ENCODE measurements at places on chromosomes 2 and 18.

GRCh38 chr18:50917021-50917420 is 38.1 kb downstream of the ME2 start:
- DNase-seq: no peak

GRCh38 chr2:144032566-144032965 is 487.4 kb downstream of the ZEB2 start:
- DNase-seq: no peak

- DNase-seq: no peak
These were observed 189.2 kb downstream of the FAM210A start for GRCh38 chr18:13537022-13537780.

DNA sequence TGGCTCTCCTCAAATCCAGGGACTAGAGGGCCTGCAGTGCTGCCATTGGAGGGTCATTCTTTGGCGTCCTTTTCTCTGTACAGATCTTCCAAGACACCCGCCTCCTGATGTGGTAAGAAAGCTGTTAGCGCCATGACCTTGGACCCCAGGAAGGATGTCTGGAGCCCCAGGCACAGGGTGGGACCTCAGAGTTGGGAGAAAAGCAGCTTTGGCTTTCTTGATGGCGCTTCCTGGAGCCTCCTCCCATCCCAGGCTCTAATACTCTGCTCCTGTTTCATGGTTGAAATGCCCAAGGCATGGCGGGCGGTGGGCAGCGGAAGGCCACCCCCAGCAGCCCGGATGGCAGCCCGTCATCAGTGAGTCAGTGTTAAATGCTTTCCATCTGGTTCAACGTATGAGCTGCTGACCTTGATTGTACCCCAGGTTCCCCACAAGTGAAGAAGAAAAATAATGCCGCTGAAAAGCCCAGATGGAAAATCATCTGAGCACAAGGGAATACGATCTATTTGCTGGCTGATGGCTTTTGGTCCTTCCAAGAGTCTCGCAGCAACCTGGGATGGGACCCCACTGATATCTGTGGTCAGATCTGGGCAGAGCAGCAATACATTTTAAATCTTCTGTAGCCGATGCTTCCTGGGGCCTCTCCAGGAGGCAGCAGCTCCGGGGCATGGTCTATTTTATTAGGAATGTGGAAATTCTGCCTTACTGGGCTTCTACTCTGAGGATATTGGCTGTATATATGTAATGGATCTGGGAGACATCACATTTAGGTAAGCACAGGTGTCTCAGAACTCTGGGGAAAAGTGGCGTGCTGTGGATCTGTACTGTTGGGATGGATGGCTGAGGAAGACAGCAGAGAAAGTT is 15.1 kb downstream of the ACKR3 start:
- no peak for DNase-seq

DNA sequence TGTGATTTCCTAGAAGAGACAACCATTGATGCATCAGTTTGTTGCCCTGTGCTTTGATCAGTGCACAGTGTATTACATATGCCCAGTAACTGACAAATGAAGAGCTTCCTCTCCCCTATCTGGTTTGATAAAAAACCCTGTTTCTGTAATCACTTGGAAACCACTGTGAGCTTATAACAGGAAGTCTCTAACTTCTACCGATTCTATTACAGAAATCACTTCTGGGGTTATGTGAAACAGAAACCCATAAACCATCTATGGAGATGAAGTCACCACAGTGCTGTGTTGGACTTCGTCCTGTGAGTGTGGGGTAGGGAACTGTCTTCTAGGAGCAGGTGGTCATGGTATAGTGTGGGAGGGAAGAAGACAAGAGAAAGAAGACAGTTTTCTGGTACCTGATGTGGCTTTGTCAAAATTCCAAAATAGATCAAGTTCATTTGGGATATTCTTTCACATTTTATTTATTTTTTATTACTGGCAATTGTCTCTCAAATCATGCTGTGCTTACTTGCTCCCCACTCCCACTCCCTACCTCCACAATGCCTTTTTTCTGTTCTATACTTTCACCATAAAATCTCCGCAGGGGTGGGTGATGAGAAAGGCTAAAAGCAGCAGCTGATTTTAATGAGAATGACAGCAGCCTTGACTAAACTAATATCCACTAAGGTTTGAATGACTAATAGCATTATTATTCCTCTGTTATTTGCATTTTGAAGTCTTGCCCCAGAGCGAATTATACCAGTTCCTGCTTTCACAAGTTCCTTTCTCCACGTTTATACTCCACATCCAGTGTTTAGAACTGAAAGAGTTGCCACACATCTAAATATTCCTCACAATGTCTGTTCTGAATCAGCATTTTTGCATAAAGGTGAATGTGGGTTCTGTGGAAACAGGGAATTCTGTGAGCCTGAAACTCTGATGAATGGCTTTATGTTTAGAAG is 41.7 kb upstream of the RND3 start:
- DNase-seq: no peak

DNA sequence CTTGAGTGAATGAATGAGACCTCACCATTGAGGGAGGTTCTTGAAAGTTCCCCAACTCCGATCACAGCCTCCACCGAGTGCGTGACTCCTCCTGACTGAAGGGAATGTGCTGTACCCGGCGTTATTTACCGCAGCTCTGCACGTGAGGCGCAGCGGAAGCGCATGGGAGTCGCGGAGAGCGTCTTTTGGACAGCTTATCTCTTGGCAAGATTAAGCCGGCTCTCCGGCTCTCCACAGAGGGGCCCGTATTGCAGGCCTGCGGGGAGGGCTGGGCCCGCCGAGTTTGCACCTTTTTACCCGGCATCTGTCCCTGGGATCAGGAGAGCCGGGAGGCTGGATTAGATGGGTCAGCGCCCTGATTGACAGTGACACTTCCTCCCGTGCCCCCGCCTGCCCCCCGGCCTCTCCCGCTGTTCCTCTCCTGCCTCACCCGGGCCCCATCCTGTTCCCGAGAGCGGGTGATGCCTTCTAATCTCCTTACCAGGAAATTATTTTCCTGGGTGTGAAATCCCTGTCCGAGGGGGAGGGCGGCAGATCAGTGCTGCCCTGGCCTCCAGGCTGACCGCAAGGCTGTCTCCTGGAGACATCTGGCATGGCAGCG is 176.3 kb downstream of the INHBB start:
- no peak for DNase-seq

DNA sequence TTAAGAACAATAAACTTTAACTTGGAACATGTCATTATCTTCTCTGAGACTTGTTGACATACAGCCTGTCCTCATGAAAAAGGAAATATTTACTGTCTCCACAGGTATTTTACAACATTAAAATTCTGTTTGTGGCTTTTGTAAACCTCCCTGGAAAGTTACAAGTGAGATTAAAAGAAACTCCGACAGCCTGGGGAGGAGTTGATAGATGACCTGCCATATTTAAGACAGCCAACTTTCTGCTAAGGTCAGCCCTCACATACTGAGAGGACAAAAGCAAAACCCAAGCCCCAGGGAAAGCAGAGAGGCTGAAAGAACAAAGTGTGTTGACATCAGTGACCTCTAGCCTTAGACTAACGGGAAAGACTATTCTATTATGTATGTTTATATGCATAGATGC is 350.2 kb downstream of the RIT2 start:
- DNase-seq: no peak

- DNase-seq: peak; percentile 49
These were observed 22.9 kb upstream of the DARS1 start for GRCh38 chr2:136008205-136008865.

DNA sequence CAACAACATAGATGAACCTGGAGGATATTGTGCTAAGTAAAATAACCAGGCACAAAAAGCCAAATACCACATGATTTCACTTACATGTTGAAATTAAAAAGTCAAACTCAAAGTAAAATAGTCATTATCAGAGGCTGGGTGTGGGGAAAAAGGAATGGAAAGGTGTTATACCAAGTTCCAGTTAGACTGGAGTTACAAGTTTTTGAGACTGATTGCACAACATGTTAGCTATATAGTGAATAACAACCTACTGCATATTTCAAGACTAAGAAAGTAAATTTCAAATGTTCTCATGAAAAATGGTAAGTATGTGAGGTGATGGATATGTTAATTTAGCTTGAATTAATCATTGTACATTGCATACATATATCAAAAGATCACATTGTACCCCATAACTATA is 116.8 kb upstream of the HNMT start:
- no peak for DNase-seq

GRCh38 chr2:240619506-240620148 is 5.7 kb upstream of the GPR35 start:
- DNase-seq: no peak

DNA sequence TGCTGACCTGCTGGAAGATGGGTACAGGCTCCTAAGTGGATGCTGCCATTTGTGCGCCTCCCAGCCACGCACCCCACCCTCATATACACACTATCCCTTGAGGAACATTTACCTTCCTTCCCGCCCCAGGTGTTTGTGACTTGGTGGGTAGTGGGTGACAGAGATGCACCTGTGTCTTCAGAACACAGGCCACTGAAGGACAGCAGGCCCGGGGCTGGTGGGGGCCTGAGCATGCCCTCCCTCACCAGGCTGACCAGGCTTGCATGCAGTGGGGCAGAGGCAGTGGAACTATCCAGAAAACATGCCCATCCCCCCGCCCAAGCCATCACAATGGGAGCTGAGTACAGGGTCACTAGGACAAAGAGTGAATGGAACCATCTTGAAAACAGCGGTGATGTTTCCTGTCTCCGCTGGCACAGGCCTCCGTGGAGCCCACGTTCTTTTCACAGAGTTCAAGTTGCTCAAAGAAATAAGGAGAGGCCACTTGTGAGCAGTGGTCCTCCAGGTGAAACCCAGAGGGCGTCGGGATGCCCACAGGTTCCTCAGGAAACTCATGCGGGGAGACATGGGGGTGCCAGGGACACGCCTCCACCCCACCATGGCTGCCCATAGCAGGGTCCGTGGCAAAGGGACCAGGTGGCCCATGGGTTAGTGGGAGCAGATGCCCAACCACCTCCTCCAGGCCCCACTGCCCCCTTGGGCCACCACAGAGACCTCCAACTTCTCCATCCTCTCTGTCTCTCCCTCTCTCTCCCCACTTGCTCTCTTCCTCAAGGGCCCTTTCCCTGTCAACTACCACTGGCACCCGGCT is 90.9 kb downstream of the MALT1 start:
- DNase-seq: no peak

GRCh38 chr2:210503001-210503623 is 26.6 kb upstream of the LANCL1 start:
- no peak for DNase-seq

DNA sequence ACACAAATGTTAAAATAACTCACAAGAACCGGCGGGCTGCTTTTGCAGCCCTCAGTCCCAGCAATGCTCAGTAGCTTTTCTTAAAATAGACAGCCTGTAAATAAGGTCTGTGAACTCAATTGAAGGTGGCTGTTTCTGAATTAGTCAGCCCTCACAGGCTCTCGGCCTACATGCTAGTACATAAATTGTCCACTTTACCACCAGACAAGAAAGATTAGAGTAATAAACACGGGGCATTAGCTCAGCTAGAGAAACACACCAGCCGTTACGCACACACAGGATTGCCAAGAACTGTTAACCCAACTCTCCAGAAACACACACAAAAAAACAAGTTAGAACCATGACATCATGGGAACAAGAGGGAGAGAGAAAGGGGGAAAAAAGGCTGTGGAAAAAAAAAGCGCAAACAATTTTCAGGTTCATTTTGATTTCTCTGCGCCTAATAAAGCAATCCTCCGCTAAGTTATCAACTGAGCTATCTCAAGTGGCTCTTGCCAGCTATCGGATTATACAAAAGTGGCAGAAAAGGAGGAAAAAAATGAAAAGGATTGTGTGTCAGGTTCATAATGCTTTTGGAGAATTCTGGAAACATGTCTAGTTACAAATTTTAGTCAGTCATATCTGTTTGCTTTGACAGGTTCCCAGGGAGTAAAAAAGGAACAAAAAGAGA is 89.1 kb downstream of the ZEB2 start:
- no peak for DNase-seq

GRCh38 chr2:223537651-223538601 is 64.2 kb downstream of the SCG2 start:
- no peak for DNase-seq

GRCh38 chr18:50647237-50647636 is 87.3 kb downstream of the MAPK4 start:
- DNase-seq: no peak

GRCh38 chr2:71547616-71548285 is 94.4 kb downstream of the DYSF start:
- no peak for DNase-seq

GRCh38 chr2:32278478-32278853 is 762 bp downstream of the YIPF4 start:
- DNase-seq: no peak

- DNase-seq: no peak
These were observed 265.9 kb downstream of the TFCP2L1 start for GRCh38 chr2:121019071-121019470.

DNA sequence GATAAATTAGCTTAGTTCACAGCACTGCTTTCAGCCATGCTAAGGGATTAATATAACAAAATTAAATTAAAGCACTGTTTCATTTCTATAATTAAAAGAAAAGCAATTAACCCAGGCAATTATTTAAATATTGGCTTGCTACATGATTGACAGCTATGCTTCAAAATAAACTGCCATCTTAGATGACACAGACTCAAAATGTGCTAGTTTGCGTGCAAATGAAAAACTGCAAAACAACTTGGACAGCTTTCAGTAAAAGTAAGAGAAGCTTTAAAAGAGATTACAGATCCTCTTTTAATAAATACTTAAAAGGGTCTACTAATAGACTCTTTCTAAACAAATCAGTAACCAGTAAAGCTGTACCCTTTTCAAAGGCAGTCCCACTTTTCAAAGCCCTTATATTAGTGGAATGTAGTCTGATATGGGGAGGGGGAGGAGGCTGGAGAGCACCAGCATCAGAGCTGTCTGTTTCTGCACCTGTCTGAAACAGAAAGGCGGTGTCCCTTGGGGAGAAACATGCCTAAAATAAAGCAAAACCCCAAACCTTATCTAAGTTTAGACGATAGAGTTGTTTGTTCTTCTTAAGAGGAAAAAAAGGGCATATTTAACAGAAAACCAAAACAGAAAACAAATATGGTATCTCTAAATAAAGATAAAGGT is 20.8 kb downstream of the EIF2AK3 start:
- DNase-seq: no peak

- no peak for DNase-seq
These were observed 537.7 kb upstream of the PKDCC start for GRCh38 chr2:41510108-41510507.

DNA sequence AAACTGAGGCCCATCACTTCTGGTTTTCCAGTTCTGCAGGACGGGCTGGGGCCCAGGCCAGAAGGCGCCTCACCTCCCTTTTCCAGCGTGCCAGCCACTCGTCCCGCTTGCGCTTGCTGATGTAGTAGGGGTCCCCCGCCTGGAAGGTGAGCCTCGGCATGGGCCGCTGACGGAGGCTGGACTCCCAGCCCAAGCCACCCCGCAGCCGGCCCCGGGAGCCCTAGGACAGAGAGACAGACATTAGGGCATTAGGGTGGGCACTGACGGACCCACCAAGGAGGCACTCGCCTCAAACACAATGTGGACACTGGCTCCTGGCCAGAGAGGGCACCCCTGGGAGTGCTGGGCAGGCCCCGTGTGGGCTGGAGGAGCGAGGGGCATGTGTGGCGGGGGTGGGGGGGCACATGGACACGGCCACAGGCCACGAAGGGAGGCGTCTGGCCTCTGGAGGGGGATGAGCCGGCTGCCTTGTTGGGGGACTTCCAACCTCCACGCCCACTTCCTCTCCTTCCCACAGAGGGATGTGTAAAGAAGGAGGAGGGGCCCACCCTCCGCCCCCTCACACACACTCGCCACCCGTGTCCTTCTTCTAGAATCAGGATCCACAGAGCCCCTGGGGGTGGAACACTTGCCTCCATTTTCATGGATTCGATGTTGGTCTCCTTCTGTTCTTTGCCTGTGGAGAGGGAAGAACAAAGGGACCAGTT is 66.7 kb downstream of the DNMT3A start:
- DNase-seq: peak; percentile 72

GRCh38 chr2:16613539-16614011 is 52.1 kb downstream of the CYRIA start:
- DNase-seq: no peak

- DNase-seq: no peak
These were observed 6.3 kb upstream of the EN1 start for GRCh38 chr2:118853651-118854291.

Measured in stimulated activated CD4-positive, alpha-beta T cell treated with anti-CD3 and anti-CD28 coated beads, Interleukin-4, amount 100 ng/mL, for 4 hours (primary cell).